Activated T-helper 1 cell treated with anti-CD3 and anti-CD28 coated beads, Interleukin-12 subunit alpha, Interleukin-12 subunit beta, Interleukin-2, Interleukin-4 antibody, amounts not matched to agents 30 ng/mL and 10 ng/mL and 1 ng/mL, durations not matched to agents 14 hours and 24 hours and 36 hours (primary cell): ENCODE measurements at places on chromosomes 16 and 17. TPM values are rescaled to one million over a fixed set of nuclear protein-coding genes. Genes with fewer than 3 reads are reported as not detected.

The CES5A gene
- not detected in 2 replicates for total RNA-seq

The CAMKK1 gene
- 6.1 and 7.8 TPM in 2 replicates for total RNA-seq

The SOCS1 gene
- 158 and 161 TPM in 2 replicates for total RNA-seq

The CHST5 gene
- total RNA-seq: not detected in 2 replicates

The TRIM72 gene
- 0.10 and 0.15 TPM in 2 replicates for total RNA-seq

The IKZF3 gene
- 22.8 and 25.1 TPM in 2 replicates for total RNA-seq

The LITAFD gene
- total RNA-seq: not detected in 2 replicates

The CAPNS2 gene
- total RNA-seq: not detected in 2 replicates

The MSI2 gene
- total RNA-seq: 272 and 278 TPM in 2 replicates

The OTOA gene
- total RNA-seq: 0.10 TPM in 1 of 2 replicates, not detected in the other
